ENCODE measurements at places on chromosomes 2 and 18.
A peak's percentile ranks its signal among the peaks of the same experiment; 100 is the strongest.

DNA sequence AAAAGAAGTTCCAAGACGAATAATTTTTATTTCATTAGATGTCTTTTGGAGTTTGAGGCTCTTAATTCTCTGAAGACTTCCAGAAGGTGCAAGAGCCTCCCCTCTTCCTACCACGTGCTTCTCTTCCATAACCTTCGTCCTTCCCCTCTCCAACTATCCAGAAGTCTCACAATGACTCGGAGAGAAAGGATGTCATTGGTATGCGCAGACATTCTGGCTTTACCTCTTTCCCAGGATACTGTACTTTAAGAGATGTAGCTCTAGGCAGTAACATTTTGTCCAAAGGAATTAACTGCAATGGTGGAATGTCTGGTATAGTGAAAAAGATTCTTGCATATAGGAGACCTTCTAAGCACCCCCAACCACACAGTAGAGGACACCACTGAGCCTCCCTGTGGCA is 249.0 kb upstream of the OSR1 start:
- DNase-seq, result no peak

GRCh38 chr2:108823286-108823685 is 36.7 kb downstream of the CCDC138 start:
- no peak for DNase-seq

GRCh38 chr2:130870161-130870485 is 33.4 kb downstream of the ARHGEF4 start:
- no peak for DNase-seq

DNA sequence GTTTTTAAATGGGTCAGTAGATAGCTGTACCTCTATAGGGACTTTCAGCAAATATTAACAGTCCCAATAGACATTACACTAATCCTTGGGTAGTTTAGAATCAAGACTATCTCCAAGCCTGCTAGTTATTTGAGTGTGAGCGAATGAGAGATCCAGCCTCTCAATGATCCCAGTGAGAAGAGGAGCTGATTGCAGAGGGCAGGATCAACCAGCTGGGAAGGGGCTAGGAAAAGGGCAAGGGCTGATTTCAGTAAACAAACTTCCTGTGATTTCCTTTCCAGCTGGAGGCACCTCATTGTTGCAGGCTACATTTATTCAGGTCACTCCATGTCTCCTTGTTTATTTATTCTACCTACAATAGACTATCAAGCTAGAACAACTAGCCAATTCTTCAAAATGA is 84.1 kb upstream of the CTNNA2 start:
- DNase-seq, result no peak

DNA sequence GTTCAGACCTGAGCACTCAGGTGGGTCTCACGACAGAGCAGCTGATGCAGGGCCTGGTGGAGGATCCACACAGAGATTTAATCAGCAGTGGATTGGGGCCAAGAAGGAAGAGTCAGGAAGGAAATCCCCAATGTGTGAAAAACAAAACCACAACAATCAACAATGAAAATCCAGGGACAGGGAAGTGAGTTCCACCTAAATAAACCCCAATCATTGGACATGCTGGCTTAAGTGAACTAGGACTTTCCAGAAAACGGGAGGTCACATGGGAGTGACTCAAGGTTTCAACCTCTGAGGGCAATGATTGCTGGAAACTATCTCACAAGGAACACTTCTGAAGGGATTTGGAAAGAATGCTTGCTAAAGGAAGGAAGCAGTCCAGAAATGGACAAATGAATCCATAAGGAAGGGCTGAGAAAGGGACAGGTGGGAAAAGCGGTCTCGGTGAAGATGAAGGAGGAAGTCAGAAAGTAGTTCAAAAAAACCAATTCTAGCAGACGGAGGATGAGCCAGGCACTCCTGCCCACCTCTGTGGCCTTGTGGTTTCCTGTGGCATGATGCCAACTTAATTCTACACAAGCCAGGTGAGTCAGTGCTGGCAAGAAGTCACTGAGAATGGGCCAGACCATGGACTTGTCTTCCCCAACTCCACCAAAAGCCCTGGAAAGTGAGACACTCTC is 15.4 kb upstream of the XDH start:
- DNase-seq, result peak; percentile 47

DNA sequence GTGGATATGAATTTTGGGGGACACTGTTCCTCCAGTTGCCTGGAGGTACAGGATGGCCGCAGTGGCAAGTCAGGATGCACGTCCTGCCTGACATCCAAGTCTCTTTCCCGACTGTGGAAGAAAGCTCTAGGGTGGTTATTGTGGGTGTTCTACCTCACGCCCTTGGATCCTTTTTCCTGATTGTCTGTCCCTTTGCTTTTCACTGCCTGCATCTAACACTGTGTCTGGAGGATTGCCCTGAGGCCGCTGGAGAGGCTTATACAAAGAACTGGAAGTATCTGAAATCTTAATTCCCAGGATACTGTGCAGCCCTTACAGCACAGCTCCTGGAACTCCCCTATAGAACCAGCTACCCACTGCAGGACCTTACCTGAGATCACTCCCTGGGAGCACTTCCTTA is 250.5 kb downstream of the TFCP2L1 start:
- no peak for DNase-seq

- no peak for DNase-seq
These were observed 174.0 kb upstream of the CDH20 start for GRCh38 chr18:61159246-61159645.

DNA sequence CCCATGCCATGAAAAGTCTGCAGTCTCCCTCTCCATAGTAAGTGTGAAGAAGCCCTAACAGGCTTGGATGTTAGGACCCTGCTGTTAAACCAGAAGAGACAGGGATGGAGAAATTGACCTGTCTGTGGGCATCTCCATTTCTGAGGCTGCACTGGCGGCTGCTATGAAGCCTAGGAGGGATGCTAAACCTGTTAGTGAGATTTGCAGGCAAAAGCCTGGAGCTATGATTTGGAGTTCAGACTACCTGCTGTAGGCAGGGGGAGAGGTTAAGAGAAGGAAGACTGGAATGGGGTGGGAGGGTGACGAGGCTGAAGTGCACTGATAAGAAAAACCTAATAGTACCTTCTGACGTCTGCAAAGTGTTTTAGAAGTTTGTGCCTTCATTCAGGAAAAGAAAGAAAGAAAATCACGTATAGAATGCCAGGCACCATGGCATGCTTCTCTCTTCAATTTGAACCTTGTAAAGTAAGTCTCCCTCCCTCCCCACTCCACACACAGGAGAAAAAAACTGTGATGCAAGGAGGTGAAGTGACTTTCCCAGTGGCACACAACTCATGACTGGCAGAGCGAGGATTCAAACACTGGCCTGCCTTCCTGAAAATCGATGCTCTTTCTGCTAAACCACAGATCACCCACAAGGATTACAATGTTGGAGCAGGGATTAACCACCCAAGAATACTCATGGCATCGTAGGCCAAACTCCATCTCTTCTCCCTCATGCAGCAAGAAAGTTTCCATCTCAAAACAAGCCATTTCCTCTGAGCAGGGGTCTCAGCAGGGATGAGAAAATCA is 98.5 kb upstream of the PKDCC start:
- DNase-seq, result no peak

- no peak for DNase-seq
These were observed 38.0 kb downstream of the EMILIN2 start for GRCh38 chr18:2884706-2885285.

DNA sequence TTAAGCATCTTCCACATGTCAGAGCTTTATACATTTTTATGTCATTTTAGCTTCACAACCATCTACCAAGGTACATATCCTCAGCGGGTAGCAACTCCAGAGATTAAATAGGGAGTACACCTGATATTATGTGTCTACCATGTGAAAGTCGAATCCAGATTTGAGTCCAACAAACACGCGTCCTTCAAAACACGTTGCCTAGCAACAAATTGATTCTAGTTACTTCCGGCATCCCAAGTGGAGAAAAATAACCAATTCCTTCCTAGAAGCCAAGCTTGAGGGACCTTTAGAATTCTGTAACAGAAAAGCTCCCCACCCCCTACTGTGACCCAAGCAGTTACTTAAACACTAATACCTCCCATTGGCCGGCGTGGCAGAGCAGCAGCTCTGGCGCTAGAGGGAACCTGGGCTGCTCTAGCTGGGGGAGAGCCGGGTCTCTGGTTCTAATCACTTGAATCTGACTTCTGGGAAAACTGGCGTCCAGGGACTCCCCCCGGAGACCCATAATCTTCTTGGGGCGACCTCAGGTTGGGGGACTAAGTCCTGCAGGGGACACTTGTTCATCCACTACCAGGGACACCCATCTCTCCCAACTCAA is at the start of gene ERICH2:
Gene ERICH2, plus strand, starts transcription at position 371 of the 598 bp plus-strand sequence. CDS start 304 bp downstream, outside the sequence.
- peak; percentile 32 for DNase-seq

DNA sequence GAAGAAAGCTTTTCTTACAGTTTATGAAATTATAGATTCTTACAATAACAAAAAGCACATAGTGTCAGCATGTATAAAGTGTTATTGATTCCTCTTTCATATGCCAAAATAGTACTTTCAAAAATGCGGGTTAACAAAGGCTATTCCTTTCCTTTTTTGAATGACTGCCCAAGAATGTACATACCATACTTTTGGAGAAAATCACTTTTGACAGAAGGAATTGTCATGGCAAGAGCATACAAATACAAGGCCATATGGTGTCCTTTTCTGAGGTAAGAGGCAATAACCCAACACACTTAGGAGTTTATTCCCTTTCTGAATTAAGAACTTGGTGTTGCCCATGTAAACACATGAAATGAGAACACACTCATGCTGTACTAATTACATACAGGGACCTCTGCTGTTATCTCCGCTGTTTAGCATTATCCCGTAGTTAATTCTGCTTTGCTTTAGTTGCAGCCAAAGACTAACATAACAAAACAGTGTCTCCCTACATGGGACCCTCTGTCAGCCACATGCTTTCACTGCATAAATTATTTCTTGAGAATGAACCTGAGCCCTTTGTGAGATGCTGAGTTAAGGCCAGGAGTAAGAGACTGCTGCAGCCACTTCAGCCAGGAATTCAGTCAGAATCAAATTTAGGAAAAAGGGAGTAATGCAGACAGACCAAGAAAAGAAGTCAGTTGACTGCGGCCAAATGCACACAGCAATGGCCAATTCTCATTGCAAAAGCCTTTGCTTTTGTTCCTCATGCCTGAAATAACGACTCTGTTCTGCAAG is 67.0 kb downstream of the CDH2 start:
- no peak for DNase-seq

- DNase-seq, result no peak
These were observed 48.1 kb downstream of the EIPR1 start for GRCh38 chr2:3329491-3329890.

DNA sequence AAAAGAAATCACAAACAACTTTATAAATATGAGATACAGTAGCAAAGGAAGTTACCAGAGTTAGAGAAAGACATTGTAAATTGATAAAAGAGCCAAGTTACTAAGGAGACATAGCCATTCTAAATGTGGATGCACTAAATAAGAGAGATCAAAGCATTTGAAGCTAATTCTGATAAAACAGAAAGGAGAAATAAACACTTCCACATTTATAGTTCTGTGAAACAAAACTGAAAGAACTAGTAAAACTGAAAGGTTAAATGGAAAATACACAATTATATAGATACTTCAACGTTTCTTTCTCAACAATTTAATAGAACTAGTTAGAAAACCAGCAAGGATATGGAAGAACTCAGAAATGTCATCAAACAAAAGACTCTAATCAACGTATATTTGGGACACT is 309.0 kb upstream of the CDH2 start:
- DNase-seq, result no peak

DNA sequence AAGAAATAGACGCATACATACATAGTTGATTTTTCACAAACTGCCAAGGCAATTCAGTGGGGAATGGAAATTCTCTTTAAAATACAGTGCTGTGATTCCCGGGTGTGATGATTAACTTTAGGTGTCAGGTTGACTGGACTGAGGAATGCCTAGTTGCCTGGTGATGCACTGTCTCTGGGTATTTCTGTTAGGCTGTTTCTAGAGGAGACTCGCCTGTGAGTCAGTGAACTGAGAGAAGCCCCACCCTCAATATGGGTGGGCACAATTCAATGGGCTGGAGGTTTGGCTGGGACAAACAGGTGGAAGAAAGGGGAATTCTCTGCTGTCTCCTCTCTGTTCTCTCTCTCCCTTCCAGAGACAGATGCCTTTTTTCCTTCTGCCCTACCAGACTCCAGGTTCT is 187.6 kb downstream of the ARHGAP28 start:
- no peak for DNase-seq

DNA sequence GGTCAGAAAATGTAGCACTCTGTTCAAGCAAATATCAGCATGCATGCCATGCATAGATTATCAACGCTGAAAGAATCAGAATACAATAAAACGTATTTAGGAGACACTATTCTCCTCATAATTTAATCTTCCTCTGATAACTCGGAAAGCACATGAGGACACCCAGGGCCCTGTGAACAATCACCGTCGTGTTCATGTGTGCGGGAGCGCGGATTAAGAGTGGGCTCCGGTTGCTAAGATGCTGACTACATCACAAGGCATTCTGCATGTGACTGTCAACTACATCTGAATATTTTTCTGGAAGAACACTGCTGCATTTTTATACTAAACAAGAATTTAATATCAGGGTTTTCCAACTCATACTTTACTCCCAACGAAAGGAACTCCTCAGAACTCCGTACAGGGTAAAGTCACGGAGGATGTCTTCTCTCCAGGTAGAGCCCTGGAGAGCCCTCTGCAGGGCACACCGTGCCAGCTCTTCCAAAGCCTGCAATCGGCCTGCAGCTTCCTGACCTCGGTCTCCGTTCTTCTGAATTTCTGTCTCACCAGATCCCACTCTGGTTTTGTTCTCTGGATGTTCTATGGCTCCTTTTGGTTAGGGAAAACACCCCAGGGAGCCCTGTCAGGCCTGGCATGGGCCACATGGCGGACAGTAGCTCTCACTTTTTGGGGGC is 59.6 kb downstream of the ZNF516 start:
- no peak for DNase-seq

DNA sequence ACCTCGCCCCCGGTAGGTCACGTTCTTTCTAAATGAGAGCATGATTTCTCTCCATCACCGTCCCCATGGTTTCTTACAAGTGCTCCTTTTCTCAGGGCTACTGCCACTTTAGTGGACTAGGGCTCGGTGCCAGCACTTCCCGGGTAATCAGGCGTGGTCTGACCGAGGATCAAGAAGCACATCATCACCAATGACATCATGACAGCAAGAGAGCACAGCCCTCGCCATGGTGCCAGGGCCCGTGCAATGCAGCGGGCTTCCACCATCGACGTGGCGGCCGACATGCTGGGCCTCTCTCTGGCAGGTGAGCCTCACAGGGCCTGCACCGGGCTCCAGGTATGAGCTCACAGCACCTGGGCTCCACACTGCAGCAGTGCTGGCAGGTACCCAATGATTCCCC is 75.2 kb downstream of the INPP4A start:
- no peak for DNase-seq

- DNase-seq, result no peak
These were observed 181.0 kb downstream of the AFF3 start for GRCh38 chr2:99961196-99961913.

DNA sequence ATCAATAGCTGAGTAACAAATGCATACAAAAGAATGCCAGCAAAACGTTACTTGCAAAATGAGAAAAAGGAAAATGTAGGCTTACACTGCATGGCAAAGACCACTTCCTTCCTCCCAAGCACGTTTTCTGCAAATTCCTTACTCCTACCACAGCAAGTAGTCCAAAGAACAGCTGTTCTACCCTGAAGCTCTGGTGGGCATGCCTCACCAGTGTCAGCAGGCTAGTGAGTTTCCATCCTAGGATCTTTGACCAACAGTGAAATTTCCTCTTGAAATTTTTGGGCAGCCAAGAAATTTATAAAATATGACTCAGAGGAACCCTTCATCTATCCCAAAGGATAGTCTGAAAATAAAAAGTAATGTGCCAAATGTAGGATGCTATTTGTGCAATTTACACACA is 123.9 kb downstream of the ZNF532 start:
- no peak for DNase-seq

- DNase-seq, result no peak
These were observed 13.1 kb upstream of the SMAD7 start for GRCh38 chr18:48963586-48964470.

Data from CD4-positive, alpha-beta T cell treated with Interleukin-15 for 4 hours (primary cell).